ENCODE measurements at places on chromosomes 11 and 22. TPM values are rescaled to one million over a fixed set of nuclear protein-coding genes. Genes with fewer than 3 reads are reported as not detected.

The OR5A1 gene
- total RNA-seq = not detected

DNA sequence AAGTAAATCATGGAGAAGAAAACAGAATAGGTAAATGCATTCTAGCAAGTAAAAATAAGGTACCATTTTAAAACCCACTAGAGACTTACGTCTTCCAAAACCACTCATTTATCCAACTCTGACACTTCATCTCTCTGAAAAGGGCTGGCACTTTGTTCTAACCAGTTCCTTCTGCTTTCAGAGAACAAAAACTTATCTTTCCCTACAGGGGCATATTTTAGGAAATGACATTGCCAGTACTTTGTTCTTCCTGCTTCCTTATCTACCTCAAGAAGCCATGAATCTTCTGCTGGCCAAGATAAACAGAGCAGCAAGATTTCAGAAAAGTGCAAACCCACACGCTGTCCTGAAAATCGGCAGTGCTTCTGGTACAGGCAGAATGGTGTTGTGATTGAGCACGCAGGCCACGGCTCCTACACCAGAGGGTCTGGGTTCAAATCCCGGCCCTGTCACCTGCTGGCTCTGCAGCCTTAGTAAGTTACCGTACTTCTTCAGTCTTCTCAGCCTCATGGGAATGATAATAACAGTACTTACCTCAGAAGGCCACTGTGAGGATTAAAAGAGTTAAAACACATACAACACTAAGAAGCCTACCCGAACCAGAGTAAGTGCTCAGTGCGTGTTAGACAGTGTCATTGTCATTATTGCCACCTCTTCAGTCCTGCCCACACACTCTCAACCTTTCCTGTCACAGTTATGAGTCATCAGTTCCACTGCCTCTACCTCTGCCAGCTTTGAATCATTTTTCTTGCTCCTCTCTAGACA is 11.0 kb downstream of the MPZL3 start:
- no peak overlapping the region for H3K27ac ChIP-seq
- DNase-seq = peak; percentile 25
- no peak overlapping the region for H3K4me3 ChIP-seq
- H3K27me3 ChIP-seq = no peaks in the 10 kb centered on the region
- H3K4me1 ChIP-seq = peaks cover 17% of the 10 kb centered on the region

DNA sequence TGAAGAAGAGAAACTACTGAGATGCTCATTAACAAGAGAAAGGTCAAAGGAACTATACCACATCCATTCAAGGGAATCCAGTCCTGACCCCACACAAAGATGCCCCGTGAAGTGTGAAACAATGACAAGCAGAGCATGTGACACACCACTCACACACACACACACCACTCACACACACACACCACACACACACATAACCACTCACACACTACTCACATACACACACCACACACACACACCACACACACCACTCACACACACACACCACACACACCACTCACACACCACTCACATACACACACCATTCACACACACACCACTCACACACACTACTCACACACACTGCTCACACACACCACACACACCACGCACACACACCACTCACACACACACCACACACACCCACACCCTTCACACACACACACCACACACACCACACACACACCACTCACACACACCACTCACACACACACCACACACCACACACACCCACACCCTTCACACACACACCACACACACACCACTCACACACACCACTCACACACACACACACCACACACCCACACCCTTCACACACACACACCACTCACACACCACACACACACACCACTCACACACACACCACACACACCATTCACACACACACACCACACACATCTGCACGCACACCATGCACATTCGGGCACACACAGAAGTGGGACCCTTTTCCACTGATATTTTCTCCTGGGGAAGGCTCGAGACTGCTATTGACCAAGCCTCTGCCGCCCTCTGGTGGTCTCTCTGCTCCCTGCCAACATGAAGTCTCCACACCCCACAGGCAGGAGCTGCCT is 32.0 kb upstream of the COMT start:
- no peaks in the 10 kb centered on the region for H3K27me3 ChIP-seq
- peaks cover 6% of the 10 kb centered on the region for H3K36me3 ChIP-seq
- no peak overlapping the region for H3K27ac ChIP-seq
- DNase-seq = peak; percentile 88
- no peak overlapping the region for H3K4me3 ChIP-seq
- H3K4me1 ChIP-seq = no peaks in the 10 kb centered on the region

DNA sequence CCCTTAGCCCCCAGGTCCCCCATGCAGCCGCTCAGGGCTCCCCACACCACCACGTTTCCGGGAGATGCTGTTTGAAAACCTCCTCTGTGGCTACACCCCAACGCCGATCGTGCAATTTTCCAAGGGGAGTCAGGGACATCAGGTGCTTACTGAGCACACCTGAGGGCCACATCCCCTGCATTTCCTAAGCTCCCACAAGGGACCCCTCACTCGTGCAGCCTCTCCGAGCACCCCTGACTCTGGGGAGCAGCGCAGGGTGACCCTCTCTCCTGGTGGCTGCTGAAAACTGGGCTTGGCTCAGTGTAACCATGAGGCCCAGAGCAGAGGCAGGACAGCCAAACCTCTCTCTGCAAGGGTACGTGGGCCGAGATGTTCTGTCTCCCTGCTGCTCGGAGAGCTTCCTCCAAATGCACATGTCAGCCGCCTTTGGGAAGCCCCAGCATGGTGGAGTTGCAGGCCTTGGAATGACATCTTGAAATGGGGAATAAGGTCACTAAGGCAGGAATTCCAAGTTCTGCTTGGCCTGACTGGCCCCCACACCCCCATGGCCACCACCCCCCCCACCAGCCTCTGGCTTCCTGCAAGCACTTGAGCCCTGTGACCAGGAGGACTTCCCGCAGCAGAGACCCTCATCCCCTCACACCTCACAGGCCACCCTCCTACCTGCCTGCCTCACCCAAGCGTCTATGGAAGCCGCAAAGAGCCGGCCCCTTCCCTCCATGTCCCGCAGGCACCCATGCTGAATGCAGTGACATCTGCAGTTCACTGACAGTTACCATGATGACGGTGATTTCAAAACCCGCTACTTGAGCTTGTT is 257.4 kb downstream of the BRD1 start:
- no peak for DNase-seq
- H3K4me1 ChIP-seq = no peaks in the 10 kb centered on the region
- no peaks in the 10 kb centered on the region for H3K27me3 ChIP-seq
- H3K4me3 ChIP-seq = no peak overlapping the region
- H3K27ac ChIP-seq = no peak overlapping the region
